ENCODE measurements at places on chromosomes 2 and 18.

DNA sequence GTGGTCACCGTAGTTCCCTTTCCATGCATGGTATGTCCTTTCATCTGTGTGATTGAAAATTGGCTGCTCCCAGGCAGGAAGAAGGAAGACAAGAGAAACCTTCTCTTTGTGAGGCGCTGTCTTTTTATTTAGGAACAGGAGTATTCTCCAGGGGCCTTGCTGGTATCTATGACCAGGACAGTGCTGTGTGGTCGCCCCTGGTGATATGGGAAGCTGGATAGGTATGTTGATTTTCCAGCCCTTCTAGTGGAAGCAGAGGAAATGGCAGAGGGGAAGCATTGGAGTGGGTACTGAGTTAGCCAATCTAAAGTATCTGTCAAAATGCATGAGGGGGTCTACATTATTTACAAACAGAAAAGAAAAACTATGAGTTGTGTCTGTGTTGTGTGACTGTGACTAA, 226.6 kb downstream of the MTX2 start:
- no peak for DNase-seq

GRCh38 chr18:463827-464541, 36.5 kb downstream of the COLEC12 start:
- DNase-seq = no peak

- peak; percentile 71 for DNase-seq
These were observed 679 bp downstream of the PMAIP1 start for GRCh38 chr18:59900222-59901128.

DNA sequence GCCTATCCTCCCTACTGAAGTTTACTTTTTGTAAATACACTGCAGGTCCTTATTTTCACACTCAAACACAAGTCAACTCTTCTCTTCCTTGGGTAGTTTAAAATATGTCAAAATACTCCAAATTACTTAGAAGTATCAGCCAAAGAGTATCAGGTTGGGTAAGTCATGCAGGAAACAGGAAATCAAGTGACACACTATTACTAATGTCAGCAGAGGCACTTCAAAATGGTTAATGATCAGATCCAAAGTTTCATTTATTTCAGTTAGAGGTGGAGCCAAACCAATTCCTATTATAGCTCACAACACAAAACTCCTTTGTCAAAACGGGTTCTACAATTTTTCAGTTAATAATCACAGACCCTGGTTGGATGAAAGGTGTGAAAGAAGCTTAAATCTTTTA, 54.2 kb downstream of the DLGAP1 start:
- no peak for DNase-seq

- no peak for DNase-seq
These were observed 369 bp downstream of the CDK5R2 start for GRCh38 chr2:218959761-218960308.

GRCh38 chr18:36012891-36013290, 40.4 kb downstream of the RMP24 start:
- DNase-seq = no peak

All from activated T-cell treated with anti-CD3 and anti-CD28 coated beads, Interleukin-2, amount 50 U/mL, for 24 hours (primary cell).